ENCODE measurements at places on chromosomes 6 and 20. TPM values are rescaled to one million over a fixed set of nuclear protein-coding genes. Genes with fewer than 3 reads are reported as not detected.

DNA sequence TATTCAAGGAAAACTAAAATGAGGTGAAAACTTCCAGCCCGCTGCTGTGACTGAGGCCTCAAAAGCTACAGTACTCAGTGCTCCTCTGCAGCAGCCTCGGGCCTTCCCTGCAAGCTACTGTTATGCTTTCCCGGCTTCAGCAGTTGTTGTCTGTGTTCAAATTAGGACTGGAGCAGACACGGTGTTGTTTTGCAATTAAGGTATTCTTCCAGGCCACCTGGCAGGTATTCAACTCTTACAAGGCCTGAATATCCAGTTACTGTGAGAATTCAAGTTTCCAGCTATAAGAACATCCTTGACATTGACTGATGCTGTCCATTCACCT, 10.7 kb downstream of the TXNDC5 start:
- DNase-seq: no peak

DNA sequence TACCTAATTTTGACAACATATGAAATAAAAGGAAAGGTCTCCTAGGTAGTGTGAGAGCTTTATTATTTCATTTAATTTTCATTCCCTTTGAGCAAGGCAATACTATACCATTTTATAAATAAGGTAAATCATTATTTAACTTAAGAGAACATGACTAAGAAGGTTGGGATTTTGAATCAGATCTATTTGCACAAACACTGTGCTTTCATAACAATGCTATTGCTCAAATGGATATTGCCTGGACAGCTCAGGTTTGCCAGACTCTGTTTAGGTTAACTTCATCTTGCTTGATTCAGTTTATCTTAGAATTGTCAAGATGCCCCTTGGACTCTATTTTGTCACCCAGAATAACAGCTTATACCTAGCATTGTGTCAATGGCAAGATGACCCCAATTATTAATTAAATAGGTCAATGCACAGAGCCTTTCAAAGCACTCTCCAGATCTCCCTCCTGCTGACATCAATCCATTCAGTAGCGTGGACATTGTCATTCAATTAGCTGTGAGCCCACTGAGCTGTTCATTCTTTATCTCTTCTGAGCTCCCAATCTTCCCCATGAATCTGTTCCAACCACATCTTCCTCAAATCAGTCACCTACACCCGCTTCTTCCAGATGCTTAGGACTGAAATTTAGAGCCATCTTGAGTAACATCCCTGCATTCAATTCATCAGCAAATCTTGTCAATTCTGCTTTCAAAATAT, 42.1 kb upstream of the TMEM30A start:
- DNase-seq: peak; percentile 84

- DNase-seq: no peak
Observed at GRCh38 chr6:32697031-32697430, 30.6 kb upstream of the HLA-DQB1 start.

SRSF12 gene
- total RNA-seq: 23.2 TPM

RAMACL gene
- 0.56 TPM for total RNA-seq

- DNase-seq: no peak
Observed at GRCh38 chr20:23164176-23164601, 78.1 kb upstream of the CD93 start.

DNA sequence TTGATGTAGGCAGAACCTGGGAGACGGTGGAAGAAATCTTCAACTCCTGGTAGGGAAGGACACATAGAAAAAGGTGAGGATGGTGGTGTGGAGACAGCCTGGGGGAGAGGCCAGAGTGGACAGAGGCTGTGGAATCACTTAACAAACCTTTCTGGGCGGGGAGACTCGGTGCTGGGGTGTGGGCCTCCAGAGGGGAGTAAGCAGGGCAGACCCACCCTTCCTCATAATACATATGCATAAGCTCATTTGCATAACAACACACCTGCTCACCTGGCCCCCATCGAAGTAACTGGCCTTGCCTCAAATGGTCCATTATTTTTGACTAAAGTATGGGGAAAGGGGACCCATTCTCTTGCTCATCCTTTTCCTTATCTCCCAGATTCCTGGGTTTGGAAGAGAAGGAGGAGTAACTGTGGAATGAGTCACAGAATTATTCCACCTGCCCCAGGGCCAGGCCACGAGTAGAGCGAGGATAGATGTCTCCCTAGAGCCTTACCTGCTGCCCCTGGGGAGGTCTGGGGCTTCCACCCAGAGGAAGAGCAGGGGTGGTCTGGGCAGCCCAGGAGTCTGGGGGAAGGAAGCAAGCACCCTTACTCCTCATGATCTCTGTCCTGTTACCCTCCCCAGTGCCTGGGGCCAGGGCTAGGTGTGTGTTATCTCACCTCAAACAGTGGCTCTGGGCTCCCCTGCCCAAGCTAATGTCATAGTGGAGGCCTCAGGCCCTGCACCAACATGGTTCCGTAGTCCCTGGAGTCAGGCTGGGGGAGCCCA, 10.7 kb upstream of the VEGFA start:
- DNase-seq: no peak

MUC22 gene
- total RNA-seq: not detected

DNA sequence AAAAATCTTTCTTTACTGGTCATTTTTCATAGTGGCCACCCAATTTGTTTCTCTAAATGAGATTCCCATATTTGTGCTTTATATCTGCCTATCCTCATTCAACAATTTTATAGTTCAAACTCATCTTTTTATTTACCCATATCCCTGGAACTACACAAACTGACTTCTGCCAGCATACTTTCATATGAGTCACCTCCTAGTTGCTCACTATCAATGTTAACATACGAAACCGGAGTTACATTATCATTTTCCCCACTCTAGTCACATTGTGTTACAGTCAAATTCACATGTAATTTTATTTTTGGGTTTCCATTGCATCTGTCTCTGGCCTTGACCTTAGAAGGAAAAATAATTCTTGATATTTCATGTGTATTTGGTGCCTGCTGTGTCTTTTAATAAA, 499.4 kb downstream of the MAFB start:
- no peak for DNase-seq

SPATS1 gene
- total RNA-seq: 0.25 TPM

DNA sequence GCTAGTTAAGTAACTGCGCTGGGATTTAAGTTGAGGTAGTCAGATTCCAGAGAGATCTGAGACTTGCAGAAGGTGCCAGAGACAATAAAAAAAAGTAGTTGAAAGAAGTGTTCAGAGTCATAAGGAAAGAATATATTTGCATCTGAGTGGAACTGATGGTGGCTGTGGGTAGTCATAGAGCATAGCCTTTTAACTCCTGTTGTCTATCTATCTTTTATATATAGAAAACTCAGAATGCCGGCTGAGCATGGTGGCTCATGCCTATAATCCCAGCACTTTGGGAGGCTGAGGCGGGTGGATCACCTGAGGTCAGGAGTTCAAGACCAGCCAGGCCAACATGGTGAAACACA, 62.0 kb downstream of the CARMIL1 start:
- no peak for DNase-seq

VIP gene
- total RNA-seq: not detected

GRCh38 chr20:48760403-48760983, 67.3 kb downstream of the PREX1 start:
- DNase-seq: no peak
